Central memory CD8-positive, alpha-beta T cell (primary cell): ENCODE measurements at places on chromosomes 3 and 15.

DNA sequence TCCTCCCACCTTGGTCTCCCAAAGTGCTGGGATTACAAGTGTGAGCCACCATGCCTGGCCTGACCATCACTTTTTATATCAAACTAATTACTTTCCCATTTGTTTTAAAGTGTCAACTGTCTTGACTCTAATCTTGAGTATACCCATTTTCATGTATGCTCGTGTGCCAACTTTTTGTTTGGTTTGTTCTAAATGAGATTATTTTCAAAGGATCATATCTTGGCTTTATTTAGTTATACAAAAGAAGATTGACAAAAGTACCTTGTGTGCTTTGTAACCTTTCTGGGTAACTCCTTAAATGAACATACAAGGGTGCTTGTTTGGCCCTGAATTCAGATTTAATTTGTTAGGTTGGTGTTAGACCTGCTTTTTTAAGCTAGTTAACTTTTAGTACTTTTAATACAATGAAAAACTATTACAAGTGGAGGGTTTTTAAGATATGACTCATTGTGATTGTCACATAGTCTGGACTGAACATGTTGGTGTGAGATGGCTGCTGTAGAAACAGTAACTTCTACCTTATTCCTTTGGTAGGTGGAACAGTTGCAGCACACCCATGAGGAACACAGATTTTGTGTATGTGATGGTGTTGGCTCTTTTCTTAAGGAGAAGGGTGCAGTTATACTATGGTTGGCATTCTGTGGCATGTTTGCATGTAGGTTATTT is 10.7 kb downstream of the KIF23 start:
- no peak for DNase-seq

DNA sequence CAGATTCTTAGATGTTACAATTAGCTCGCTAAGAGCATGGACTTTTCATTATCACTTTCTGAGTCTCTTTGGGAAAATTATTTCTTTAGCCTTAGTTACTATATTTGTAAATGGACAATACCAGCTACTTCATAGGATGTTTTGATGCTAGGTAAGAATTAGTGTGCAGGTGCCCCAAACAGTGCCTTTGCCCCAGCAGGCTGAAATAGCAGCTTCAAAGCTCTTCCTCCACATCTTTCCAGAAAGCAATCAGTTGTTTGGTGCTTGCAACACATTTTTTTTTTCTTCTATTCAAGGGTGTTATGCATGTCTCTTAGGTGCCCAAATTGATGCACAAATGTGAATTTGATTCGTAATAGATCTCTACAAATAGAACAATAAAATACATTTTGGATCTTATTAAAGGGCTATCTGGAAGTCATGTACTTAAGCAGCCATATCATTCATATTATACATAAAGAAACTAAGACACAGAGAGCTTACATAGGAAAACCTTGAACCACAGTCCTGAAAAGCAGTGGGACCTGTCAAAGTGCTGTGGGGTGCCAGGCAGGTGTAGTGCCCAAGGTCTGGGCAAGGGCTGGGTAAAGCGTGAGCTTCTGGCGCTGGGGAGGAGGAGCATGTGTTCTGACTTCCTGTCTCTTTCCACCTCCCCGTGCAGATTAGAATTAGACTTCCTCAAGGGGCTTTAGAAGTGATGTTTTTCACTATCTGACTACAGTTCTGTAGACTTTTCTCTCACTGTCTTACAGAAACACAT is 62.9 kb downstream of the FNDC3B start:
- no peak for DNase-seq

DNA sequence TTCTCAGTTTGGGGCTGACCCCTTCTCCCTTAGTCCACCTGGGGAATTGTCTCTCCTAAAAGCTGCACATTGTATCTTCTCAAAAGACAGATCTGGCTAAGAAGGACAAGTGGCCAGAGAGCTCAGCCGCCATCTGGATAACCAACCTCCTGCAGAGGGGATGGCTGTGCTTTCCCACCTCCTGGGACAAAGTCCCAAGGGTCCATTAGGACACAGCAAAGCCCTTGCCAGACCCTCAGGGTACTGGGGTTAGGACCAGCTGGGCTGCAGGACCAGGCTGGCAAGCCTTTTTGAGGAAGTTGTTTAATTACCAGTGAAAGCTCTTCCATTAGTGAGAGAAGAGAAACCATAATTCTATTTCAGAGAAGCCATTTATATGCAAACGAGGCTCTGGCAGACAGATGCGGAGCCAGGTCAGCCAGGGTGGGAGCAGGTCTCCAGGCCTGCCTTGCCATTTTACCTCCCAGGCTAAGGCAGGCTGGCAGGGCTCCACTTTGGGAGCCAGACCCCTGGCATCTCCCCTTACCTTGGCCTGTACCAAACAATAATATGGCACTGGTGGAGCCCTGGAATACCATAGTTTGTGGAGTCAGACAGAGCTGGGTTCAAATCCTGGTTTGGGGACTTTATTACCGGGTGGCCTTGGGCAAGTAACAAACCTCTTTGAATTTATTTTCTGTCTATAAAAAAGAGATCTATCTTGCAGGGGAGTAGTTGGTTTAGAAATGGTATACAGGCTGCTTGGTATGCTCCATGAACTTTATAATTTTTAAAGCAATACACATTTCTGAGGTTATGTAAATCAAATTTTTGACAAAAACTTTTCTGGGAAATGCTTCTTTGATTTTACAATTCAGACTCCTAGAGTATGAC is 17.9 kb downstream of the SHF start:
- DNase-seq: no peak

DNA sequence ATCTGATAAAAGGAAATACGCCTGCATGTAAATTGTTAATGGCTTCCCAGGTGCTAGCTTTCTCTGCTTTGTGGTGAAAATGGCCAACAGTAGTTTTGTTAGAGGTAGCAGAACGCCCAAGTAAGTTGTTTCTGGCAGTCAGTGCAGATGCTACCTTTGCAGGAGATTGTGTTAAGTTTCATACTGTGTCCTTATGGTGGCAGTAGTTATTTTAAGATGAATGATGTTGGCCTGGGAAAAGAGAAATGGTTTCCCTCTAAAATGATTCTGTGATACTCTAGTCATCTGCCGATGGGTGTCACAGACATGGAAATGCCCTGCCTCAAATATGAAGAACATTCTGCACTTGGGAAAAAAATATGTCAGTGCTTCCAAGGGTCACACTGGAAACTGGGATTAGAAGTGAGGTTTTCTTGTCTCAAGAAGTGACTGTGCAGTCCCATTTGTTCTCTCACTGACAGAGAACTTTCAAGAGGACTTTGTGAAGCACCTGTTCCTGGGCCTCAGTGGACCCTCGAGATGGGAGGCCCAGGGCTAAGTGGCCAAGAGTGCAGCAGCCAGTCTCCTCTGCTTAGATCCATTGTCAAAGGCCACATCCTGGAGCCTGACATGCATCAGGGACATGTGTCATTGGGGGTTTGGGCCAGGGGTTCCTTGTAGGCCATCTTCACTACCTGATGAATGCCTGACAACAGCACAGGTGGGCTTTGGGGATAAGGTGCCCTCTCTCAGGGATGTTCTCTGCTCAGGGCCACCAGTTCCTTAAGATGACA is 393.3 kb downstream of the CACNA2D3 start:
- no peak for DNase-seq

DNA sequence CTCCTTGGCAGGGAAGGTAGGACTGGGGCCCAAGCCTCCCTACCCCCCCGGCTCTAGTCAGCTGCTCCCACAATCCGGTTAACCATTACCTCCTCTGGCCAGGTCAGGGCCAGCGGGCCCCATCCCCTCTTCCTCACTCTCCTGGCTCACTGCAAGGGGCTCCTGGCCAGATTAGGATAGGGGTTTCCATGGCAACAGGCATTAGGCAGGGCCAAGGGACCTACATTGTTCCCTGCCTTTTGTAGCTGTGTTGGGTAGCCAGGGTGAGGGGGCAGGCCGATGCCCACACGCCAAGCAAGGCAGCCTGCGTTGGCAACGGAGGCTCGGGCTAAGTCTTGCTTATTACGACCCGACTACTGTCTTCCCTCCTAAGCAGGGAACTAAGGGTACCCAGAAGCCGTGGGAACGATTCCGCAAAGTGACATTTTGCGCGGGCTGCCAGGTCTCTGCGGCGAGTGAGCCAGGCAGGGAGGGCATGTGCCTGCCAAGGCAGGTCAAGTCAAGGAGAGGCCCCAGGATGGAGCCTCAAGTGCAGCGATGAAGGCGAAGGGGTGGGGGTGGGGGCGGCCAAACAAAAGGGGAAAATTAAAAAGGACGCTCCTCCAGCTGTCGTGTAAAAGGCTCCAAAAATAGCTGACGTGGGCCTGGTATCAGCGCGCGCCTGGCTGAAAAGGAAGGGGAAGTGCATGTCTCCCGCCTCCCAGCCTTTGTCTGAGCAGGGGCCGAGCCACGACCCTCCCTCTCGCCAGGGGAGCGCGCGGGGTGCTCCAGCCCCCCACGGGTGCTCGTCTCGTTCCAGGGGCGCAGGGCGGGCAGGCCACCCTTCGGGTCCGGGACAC is 919 bp downstream of the IDH2 start:
- no peak for DNase-seq

- DNase-seq: no peak
These were observed 38.5 kb downstream of the C3orf62 start for GRCh38 chr3:49238274-49239127.

GRCh38 chr3:131561511-131561910 is 58.7 kb upstream of the MRPL3 start:
- DNase-seq: no peak

DNA sequence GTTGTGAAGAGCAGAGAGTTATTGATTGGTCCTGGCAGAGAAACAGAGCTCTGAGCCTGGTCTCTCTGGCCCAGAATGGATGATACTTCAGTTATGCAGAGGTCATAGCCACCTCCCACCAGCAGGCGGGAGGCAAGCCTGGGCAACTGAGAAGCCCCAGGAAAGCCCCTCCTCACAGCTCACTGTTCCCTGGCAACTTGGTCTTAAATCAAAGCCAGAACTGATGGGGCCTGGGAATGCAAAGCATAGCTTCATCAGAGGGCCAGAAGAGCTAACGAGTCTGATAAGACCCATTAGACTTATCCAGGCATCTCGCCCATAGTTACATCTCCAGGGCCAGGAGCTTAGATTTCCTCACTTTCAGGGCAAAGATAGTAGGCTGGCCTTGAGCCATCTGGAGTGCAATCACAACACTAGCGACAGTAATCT is 5.5 kb upstream of the COLQ start:
- no peak for DNase-seq

DNA sequence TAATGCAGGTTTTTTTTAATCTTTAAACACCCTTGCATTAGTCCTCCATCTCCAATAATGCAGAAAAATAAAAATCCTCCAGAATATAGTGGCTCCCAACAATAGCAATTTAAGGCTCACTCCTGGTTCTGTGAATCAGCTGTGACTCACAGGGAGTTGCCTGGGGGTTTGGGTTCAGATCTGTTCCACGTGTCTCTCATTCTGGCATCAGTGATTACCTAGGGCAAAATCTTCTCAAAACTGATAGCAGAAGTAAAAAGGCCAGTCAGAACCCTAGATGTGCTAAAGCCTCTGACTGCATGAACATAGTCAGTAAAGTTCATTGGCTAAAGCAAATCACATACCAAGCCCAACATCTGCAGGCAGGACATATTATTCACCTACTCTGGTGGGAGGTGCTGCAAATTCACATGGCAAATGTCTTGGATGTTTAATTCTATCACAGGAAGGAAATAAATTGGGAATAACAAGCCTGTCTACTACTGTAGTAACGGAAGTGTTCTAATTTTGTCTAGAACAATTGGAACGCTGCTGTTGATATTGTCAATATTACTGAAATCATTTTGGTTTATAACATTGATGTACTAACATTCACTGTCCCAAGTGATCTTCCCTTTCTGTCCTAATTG is 364.1 kb upstream of the CNTN4 start:
- DNase-seq: no peak

DNA sequence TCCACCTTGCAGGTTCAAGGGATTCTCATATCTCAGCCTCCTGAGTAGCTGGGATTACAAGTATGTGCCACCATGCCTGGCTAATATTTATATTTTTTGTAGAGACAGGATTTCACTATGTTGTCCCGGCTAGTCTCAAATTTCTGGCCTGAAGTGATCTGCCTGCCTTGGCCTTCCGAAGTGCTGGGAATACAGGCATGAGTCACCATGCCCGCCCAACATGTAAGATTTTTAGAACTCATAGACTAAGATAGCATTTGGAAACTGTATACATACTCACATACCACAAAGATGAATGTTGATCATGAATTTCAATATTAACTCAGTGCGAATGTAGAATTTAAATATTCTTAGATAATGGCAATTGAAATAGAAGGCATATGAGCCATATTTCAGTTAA is 718.9 kb downstream of the NLGN1 start:
- no peak for DNase-seq

GRCh38 chr15:98873441-98874218 is 134.0 kb downstream of the PGPEP1L start:
- DNase-seq: no peak

DNA sequence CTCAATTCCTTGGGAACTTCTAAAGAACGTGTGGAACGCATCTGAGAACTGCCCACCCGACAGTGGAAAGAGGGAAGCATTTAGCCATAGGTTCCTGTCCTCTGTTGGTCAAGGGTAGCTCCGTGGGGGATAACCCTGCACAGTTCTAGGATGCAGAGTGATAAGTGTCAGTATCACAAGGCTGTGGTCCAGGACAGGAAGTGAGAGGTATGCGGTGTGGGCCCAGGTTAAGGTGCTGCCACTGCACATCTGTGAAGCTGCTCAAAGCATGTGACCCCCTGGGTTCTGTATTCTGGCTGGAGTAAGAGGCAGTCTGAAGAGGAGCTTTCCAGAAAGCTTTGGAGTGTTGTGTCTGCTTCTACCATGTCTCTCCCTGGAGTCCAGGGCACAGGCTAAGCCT is 51.7 kb upstream of the HES1 start:
- DNase-seq: no peak

DNA sequence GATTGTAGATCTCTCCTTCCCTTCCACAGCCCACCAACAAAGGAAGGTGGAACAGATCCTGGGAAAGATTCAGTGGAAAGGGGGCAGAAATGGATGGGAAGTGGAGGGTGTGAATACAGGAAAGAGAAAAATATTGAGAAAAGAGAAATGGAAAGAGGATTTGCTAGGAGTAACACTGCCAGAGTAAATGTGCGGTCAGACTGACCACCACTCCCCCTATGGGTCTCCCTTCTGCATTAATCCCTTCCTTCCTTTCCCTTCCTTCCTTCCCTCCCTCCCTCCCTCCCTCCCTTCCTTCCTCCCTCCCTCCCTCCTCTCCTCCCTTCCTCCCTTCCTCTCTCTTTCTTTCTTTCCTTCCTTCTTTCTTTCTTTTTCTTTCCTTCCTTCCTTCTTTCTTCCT is 12.0 kb upstream of the COMMD2 start:
- DNase-seq: no peak

DNA sequence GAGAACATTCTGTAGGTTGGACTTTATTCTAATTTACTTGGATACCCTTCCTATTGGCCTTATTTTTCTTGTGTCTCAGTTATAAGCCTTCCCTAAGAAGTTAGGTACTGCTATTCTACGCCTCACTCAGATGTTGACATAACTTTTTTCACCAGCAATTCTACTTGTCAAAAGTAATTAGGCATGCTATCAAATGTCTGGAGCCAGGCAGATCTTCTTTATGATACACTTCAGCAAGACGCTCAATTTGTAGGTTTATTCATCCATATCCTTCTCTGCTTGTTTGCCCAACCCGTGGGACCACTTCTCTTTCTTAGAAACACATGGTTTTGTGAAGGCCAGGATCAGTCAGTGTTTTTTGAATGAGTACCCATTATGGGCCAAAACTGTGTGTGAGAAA is 36.2 kb upstream of the COL8A1 start:
- DNase-seq: no peak
